ENCODE measurements at places on chromosomes 16 and 17.
A peak's percentile ranks its signal among the peaks of the same experiment; 100 is the strongest.

DNA sequence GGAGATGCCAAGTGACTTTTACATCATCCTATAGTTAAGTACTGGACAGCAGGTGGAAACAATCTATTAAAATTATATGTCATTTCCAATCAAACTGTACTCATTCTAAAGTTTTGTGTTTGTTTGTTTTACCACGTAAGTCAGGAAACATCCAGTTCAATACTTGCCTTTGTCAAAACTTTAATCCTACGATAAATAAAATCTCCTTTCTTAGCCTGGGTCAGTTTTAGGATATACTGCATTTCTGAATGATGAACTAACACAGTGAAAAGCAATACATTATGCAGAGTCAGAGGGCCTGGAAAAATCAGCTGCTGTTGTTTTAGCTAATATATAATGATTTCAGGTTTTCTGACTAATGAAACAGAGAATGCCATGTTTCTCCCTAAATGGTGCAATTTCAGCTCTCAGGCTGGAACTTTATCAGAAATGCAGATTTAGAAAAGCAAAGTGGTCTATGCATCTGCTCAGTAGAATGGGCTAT is 756.4 kb downstream of the CDH11 start:
- DNase-seq: no peak

- no peak for DNase-seq
Measured at GRCh38 chr17:10050597-10051101, 145.6 kb upstream of the RCVRN start.

- no peak for DNase-seq
Measured at GRCh38 chr17:4513113-4514032, 14.7 kb downstream of the SPNS2 start.

DNA sequence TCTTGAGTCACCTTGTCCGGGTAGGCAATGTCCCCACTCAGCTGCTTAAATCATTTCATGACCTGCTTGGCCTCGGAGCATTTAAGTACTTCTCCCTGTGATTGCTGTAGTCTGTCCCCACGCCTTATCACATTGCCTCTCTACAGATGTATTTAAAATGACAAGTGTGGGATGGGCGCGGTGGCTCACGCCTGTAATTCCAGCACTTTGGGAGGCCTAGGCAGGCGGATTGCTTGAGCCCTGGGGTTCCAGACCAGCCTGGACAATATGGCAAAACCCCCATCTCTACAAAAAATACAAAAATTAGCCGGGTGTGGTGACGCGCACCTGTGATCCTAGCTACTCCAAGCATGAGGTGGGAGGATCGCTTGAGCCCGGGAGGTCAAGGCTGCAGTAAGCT is 1.3 kb upstream of the GJC1 start:
- no peak for DNase-seq

DNA sequence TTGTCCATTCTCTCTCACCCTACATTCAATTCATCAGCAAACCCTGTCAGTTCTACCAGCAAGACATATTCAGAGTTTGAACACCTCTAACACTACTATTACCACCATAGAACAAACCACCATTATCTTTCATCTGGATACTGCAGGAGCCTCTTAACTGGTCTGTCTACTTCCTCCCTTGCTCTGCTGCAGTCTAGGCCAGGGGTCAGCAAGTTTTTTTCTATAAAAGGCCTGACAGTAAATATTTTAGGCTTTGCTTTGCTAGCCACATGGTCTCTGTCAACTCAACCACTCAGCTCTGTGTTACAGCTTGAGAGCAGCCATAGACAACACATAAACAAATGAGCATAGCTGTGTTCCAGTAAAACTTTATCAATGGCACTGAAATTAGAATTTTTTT is 13.8 kb downstream of the KCTD19 start:
- DNase-seq: no peak

DNA sequence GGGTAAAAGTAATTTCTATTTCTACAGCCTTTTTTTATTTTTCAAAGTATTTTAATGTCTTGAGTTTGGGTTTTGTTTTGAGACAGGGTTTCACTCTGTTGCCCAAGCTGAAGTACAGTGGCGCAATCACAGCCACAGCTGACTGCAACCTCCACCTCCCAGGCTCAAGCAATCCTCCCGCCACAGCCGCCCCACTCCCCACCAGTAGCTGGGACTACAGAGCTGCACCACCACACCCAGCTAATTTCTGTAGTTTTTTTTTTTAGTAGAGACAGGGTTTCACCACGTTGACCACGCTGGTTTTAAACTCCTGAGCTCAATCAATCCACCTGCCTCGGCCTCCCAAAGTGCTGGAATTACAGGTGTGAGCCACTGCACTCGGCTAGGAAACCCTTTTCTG is 44.0 kb downstream of the TUBD1 start:
- DNase-seq: no peak

DNA sequence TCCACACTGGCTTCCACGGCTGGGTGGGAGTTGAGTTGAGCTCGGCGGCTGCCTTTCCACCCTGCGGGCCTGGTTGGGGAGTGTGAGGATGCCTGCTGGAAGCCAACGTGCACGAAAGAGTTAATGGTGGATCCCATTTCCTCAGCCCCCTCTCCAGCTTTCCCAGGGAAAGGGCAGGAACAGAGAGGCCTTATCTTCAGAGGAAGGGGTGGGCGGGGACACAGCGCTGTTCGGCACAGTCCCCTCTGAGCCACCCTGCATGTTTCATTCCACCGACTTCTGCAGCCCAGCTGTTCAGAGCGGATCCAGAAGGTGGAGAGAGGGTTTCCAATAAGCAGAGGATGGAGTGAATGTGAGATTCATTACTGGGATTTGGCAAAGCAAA is 295.3 kb downstream of the SEC14L1 start:
- DNase-seq: no peak

- no peak for DNase-seq
Measured at GRCh38 chr17:1909985-1910384, 80.2 kb downstream of the RPA1 start.

DNA sequence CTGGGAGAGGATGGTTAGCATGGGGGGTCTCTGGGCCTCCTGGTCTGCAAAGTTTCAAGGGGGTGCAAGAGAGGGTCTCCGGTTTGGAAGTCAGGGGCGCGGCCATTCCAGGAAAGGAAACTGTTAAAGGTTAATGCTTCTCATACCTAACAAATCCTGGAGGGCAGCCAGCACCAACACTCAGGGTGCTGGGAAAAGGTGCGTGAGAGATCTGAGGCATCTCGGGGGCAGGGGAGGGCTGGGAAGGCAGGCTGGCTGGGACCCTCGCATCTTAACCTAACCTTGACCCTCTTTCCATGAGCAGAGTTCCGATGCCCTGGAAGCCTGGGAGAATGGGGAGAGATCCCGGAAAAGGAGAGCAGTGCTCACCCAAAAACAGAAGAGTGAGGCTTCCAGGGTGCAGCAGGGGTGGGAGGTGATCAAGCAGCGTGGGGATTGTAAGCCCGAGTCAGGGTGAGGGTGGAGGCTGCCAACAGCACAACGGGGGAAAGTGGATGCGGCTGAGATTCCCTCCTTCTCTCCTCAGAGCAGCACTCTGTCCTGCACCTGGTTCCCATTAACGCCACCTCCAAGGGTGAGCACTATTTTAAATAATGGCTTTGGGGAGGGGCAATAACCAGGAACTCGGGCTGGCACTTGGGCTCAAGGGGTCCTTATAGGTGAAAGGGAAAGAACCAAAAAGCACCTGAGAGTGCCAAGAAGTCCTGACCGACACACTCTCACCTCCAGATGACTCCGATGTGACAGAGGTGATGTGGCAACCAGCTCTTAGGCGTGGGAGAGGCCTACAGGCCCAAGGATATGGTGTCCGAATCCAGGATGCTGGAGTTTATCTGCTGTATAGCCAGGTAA is 996 bp downstream of the TNFSF13 start:
- DNase-seq: no peak

- no peak for DNase-seq
Measured at GRCh38 chr17:9513266-9513665, 62.4 kb downstream of the STX8 start.

GRCh38 chr16:86080982-86081381 is 182.0 kb downstream of the IRF8 start:
- no peak for DNase-seq

DNA sequence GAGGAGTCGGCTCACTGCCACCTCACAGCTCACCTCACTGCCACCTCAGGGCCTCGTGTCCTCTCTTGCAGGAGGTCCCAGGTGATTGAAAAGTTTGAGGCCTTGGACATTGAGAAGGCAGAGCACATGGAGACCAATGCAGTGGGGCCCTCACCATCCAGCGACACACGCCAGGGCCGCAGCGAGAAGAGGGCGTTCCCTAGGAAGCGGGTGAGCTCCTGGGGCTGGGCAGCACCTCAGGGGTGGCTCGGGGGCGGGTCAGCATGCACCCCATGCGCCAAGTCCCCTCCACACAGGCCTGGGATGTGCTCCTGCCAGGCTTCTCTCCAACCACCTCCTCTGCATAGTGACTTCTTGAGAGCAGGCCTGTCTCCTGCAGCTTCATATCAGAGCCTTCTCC is 63.6 kb downstream of the PLD6 start:
- no peak for DNase-seq

DNA sequence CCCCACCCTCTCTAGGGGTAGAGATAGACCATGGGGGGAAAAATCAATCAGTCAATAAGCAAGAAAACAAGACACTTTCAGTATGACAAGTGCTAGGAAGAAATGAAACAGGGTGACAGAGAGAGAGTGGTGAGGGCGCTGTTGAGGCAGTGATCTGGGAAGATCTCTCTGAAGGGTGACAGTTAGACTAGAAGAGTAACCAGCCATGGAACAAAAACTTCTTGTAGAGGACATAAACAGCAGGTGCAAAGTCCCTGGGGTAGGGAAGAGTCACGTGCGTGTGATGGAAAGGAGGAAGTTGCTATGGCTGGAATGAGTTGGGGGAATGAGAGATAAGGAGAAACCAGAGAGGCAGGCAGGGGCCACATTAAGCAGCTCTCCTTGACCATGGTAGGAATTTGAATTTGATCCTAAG is 16.8 kb upstream of the EMP2 start:
- DNase-seq: no peak

DNA sequence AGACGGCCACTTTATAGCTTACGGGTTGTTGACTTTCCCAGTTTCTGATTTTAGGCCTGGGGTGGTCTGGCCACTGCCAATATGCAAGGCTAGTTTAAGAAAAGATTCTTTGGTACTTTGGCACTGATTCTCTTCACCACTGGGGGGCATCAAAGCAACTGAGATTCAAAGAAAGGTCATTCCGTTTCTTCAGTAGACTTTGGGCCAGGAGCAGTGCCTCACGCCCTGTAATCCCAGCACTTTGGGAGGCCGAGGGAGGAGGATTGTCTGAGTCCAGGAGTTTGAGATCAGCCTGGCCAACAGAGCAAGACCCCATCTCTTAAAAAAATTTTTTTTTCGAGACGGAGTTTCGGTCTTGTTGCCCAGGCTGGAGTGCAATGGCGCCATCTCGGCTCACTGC is 53.0 kb downstream of the RPA1 start:
- DNase-seq: peak; percentile 36

DNA sequence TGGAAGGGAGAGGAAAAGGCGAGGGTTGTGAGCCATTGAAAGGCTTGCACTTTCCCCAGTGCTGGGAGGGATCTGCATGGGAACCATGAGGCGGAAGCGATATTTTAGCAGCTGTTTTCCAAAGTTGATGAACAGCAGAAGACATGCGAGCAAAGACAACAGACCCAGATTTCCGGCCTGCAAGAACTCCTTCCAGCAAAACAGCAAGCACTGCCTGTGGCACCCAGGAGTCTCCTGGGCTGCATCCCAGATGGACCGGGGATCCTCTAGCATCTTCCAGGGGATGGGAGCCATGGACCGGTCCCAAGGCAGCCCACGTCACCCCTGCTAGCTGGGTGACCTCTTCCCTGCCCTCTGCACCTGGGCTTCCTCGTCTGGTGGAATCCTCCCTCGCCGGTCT is 162.8 kb downstream of the IRF8 start:
- no peak for DNase-seq

- no peak for DNase-seq
Measured at GRCh38 chr17:65103896-65104295, 33.3 kb upstream of the RGS9 start.

- no peak for DNase-seq
Measured at GRCh38 chr17:80393961-80394360, 21.0 kb upstream of the ENDOV start.

DNA sequence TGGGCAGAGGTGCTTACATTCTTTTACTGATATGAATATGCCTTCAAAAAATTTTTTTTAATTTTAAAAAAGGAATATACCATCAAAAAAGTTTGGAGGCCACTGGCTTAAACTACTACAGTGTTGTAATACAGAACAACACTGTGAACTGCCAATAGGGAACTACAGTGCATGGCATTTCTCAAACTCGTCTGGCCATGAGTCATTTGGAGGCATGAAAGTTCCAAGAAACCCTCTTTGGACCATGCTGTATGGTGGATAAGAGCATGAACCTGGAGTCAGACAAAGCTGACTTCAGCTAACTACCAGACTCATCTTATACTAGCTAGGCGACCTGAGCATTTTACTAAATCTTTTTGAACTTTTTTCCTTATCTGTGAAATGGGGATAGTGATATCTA is 9.2 kb upstream of the NF1 start:
- DNase-seq: no peak

DNA sequence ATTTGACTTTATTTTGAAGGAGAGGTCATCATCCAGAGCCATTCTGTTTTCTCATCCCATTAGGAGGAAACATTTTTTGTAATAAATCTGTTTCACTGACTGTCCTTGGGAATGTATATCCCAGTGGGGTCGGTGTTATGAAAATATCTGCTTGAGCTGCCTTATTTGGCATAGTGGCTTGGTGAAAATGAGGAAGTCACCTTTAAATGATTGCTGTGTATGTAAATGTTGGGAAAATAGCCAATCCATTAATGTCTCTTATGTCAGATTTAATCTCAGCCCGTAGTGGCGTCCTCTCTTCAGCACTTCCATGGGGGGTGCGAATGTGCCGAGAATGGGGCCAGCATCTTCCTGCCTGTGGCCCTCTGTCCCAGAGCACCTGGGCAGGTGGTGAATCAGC is 57.6 kb downstream of the BANP start:
- DNase-seq: no peak

DNA sequence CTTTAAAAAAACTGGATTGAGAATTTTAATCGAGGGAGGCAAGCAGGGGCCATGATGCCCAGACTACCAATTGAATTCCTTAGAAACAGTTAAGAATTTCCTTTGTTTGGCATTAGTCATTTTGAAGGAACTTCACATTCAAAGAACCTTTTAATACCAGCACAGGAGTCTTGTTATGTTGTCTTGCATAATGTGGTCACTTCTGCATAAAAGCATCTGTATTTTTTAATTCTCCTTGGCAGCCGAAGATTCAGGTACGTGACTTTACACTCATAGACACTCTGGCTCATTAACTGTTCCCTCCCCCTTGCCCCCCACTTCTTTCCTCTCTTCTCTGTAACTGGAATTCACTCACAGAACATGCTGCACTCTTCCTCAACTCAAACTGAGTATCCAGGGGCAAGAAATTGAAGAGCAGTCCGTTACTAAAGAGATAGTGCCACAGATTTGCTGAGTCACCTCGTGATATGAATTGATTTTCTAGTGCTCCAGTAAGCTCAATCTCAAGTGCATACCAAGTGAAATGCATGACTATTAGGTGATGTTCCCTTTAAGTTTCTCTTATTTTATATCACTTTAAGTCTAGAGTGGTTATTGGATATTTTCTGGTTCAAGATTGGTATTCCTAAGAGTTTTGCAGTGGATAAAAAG is 572.2 kb upstream of the SOX9 start:
- DNase-seq: no peak
